ENCODE measurements at places on chromosomes 7 and 10.

GRCh38 chr10:76695069-76695468 lies 942.5 kb downstream of the KCNMA1 start:
- DNase-seq = no peak

DNA sequence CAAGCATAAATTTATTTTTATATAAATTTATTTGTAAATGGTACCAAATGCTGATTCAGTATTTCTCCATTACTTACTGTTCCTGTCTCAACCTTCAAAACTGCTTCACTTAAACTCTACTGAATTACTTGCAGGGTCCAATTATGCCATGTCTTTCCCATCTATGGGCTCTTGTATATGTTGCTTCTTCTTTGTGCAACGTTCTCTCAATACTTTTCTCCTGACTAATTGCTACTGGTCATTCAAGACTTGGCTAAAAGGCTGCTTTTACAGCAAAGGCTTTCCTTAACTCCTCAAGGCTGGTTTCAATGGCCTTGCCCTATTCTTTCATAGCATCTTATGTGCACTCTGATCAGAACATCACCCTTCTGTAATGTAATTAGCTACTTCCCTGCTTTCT lies 67.9 kb downstream of the RNLS start:
- no peak for DNase-seq

- no peak for DNase-seq
Observed at GRCh38 chr10:70552586-70552985, 50.0 kb downstream of the PRF1 start.

GRCh38 chr10:60346661-60347060 lies 43.0 kb downstream of the ANK3 start:
- no peak for DNase-seq

GRCh38 chr7:45700556-45700955 lies 126.4 kb downstream of the ADCY1 start:
- no peak for DNase-seq

- DNase-seq = peak; percentile 60
Observed at GRCh38 chr10:30384701-30385201, 35.7 kb upstream of the MTPAP start.

DNA sequence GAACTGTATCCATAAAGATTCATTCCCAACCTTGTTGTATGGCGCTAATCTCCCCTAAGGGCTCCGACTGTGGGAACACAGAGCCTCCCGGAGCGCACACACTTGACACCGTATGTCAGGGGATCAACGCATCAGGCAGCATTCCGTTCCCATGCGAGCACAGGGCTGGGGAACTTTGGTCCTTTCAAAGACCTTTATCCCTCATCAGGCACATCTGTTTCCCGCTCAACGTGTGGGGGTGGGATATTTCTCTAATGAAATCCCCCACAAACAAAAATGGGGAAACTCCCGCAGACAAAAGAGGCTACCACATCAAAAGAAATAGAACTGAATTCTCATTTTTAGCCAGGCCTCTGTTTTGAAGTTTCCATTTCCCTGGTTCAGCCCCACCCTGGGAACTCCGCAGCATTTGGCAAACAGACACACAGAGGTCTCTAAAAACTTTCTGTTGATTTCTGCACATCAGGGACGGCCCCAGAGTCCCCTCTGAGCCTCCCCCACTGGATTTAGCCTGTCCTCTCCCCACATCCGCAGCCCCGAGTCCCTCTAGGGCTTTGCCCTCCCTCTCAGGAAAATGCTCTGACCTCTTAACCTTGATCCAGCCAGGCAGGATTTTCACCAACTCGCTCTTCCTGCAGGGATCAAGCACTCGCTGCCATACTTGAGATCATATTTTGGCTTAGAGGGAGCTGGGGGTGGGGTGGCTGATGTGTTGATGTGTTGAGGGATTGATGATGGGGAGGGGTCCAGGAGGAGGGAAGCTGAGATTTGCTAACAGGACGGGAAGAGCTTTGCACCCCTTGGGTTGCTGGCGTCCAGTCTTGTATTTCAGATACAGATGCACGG lies 6.6 kb downstream of the CPA5 start:
- peak; percentile 90 for DNase-seq

- no peak for DNase-seq
Observed at GRCh38 chr7:101936611-101937231, 119.3 kb downstream of the CUX1 start.

DNA sequence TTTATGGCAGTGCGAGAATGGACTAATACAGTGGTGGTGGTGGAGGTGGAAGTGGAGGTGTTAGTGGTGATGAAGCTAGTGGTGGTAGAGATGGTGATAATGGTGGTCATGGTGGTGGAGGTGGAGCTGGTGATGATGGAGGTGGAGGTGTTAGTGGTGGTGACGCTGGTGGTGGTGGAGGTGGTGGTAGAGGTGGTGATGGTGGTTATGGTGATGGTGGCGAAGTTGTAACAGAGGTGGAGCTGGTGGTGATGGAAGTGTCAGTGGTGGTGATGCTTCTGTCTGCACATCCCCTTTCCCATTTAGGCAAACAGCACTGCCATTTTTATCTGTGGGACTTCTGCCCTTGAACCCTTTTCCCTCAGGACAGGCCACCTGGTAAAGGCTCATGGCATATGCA lies 7.4 kb upstream of the PTPRN2 start:
- no peak for DNase-seq

DNA sequence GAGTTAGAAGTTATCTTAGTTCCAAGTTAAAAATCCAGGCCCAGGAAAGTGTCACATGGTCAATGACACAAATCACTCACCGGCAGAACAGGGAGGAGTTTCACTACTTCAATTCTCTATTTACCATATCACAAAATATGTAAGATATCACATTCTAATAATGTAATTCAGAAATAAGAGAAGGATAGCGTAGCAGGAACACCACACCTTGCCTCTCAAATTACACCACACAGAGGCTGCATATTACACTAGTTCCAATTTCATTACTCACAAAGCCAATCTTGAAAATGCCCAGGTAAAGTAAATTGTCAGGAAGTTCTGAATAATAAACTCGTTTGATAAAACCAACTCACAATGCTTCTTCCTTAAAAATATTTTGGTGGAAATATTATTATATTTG lies 169.2 kb downstream of the CTTNBP2 start:
- no peak for DNase-seq

DNA sequence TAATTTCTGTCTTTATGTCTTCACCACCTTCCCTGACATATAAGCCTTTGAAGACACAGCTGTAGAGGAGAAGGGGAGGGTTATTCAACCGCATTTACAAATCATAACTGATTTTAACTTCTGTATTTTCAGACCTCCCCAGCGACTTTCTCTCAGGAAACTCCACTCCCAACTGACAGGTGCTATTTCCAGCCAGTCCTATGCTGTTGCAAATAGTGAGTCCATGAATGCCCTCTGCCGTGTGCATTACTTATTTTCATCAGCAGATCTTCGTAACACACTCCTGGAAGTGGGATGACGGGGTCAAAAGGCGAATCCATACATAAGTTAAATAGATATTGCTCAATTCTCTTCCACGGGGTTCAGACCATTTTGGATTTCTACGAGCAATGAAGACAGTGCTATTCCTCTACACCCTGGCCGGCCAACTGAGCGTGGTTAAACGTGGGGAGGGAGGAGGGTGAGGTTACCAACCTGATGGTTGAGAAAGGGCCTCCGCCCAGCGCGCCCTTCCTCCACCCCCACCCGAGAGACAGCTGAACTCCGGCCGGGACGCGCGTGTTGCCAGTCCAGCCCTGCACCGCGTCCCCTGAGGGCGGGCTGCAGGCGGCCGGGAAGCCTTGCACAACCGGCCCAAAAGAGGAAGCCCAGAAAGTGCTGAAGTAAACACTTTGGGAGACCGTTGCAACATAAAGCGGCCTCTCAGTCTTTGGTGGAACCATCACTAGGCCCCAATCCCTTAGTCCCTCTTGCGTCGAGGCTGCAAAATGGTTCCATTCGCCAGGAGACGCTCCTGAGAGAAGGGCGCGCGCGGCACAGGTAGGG lies at the start of gene APBB1IP:
Gene APBB1IP, plus strand, starts transcription at position 705 of the 825 bp plus-strand sequence. CDS start 53,986 bp downstream, outside the sequence.
- DNase-seq = no peak

- no peak for DNase-seq
Observed at GRCh38 chr7:99557940-99558305, 519 bp upstream of the ZNF655 start.

DNA sequence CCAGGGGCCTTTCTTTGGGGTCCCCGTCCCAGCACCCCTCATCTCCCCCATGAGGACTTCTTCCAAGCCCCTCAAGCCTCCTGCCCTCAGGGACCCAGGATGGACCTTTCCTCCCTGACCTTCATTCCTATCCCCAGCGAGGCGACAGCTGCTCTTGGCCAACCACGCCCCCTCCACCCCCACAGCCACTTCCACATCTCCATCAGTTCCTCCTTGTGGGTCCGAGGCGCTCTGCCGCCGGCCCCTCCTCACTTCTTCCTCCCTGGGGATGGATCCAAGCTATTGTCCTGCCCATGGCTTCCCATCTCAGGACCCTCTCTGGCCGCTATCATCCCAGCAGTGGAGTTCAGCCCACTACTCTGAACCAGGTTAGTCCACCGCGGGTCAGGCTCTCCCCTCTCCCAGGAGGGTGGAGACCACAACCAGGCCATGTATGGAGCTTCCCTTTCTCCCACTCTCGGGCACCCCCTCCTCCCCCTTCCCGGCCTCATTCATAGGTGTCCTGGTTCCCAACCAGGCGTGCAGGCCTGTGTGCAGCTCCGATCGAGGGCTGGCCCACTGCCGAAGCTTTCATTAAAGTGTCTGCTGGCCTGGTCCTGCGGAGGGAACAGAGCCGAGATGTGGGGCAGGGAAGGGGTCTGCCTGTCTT lies 1.7 kb upstream of the SH2B2 start:
- DNase-seq = no peak

- no peak for DNase-seq
Observed at GRCh38 chr10:47253030-47253637, 46.9 kb upstream of the GDF10 start.

DNA sequence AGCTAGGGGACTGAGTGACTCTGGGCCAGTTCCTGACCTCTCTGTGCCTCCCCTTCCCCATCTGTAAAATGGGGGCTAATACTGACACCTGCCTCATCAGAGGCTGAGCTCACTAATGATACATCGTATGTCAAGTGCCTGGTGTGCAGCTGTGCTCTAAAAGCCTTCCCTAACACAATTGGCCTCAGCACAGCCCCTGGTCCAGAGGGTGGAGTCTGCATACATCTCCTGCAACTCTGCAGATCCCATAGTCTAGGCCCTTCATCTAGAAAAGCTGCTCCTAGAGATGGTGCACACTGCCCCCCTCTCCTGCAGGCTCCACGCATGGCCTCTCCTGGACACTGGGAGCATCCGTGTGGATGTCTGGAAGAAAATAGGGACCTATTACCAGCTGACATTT lies 255.0 kb downstream of the RPS24 start:
- no peak for DNase-seq

- no peak for DNase-seq
Observed at GRCh38 chr10:104587751-104588150, 53.3 kb upstream of the SORCS3 start.

- no peak for DNase-seq
Observed at GRCh38 chr10:22473044-22473443, 127.7 kb downstream of the SPAG6 start.

GRCh38 chr10:53978301-53978700 lies 822.7 kb downstream of the PCDH15 start:
- no peak for DNase-seq

- DNase-seq = no peak
Observed at GRCh38 chr10:64519831-64520230, 998.6 kb downstream of the REEP3 start.

DNA sequence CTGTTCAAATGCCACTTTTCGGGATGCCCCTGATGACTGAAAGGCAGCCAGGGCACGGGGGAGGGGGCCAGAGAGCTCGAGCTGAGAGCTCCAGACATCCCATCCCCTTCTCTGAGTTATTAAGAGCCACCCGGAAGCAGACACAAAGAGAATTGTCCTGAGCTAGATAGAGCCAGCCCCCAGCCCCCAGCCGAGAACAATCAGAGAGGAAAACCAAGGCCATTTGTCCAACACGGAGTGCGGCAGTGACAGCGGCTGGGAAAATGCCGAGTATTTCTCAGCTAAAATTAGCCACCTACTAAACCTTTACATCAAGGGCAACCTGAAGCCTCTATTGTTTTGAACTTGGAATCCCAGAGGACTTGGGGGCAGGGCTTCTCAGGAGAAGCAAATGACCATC lies 51.0 kb downstream of the UNC5B start:
- DNase-seq = no peak

DNA sequence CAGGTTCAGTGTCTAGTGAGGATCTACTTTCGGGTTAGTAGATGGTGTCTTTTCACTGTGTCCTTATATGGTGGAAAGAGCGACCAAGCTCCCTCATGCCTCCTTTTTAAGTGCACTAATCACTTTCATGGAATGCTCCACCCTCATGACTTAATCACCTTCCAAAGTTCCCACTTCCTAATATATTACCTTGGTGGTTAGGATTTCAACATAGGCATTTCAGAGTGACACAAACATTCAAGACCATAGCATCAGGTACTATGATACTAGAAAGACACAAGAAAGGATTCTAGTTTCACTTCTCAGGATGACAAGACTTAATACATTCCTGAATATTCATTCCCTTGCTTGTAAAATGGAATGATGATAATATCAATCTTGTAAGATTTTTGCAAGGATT lies 119.1 kb upstream of the FAM3C start:
- DNase-seq = no peak

- no peak for DNase-seq
Observed at GRCh38 chr7:121005996-121006584, 17.6 kb downstream of the CPED1 start.

- DNase-seq = no peak
Observed at GRCh38 chr10:13291061-13291460, 8.8 kb downstream of the PHYH start.

DNA sequence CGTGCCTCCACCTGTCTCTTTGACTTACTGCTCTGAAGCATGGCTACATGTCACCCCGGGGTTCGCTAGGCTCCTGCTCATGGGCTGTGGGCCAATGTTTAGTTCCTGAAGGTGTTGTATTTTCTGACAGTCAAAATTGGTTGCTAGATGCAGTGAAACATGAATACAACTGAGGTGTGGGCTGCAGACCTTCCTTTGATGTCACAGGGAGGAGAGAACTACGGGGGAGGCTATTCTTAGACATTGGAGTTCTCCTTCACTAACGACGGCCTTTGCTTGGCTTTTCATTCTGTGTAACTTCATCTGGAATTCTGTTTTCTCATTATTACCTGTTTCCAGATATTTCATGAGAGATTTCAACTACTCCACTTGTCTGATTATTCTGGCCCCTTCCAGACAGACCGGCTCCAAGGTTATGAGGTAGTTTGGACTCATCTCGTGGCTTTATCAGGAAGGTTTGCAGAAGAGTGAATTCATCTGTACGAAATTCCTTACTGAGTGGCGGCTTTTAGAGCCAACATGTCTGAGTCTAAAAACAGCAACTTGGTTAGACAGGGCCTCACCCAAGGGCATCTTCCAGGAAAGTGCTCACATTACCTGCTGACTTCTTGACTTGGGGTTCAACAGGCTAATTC lies 774.7 kb downstream of the SUGCT start:
- DNase-seq = no peak
